ENCODE measurements at places on chromosomes 2 and 18.

DNA sequence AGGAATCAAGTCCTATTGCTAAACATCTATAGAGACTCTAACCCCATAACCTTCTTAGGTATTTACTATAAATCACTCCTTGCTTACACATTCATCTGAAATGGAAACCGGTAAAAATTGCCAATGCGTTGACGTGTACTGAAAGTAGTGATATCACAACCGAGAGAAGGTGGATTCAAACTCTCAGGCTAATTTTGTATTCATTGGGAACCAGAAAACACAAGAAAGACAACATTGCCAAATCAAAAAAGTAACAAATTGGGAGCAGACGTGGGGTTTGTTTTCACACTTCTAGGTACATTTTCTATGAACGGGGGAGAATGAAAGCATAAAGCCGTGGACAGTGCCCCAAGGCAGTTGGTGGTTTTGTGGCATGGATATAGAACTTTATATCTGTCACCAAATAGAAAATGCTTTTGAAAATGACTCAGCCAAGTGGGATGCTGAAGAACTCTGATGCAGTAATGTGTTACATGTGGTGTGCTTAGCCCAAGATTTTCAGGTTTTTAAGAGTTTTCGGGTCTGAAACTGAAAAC lies 155.1 kb upstream of the RASGRP3 start:
- peak; percentile 52 for DNase-seq

DNA sequence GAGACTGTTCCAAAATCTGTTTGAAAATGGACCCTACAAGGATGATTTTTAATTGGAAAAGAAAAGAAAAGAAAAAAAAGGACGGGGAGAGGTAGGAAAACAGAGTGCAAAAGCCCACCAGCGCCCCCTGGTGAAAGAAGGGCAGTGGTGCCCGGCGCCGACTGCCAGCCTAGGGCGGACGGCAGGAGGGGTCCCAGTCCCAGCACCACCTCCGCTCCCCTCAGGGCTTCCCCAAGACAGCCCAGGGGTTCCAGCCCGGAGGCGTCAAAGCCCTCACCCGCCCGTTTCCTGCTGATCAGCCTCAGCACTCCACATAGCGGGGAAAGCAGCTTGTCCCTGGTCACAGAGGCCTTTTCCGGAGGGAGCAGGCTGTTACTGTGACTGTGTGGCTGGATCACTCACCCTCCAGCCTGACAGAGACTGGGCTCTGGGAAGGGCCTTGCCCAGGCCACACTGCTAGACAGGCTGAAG lies 213.9 kb downstream of the TFCP2L1 start:
- no peak for DNase-seq

DNA sequence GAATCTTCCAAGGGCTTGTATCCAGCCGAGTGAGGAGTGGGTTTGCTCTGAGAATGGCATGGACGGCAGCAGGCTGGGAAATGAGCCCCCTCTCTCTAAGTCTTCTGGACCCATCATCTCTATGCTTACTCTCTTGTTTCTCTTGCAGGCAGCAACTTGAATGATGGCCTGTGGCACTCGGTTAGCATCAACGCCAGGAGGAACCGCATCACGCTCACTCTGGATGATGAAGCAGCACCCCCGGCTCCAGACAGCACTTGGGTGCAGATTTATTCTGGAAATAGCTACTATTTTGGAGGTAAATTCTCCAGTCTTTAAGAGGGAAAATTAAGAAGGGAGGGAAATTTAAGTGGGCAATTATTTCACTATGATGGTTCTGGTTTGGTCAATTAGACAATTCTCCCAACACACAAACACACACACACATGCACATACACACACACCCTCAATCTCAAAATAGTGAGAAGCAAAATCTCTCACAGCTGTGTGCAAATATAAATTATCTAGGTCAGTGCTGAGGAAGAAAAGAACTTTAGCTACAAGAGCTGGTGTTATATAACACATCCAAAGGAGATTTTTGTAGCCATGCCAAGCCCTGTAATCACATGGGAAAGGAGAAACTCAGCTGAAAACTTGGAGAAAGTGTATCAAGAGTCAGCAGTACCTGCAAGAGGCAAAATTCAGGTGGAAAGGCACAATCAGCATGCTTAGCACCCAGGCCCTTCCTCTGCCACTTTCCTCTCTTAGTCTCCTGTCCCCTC lies 499.2 kb downstream of the CNTNAP5 start:
- DNase-seq = no peak

DNA sequence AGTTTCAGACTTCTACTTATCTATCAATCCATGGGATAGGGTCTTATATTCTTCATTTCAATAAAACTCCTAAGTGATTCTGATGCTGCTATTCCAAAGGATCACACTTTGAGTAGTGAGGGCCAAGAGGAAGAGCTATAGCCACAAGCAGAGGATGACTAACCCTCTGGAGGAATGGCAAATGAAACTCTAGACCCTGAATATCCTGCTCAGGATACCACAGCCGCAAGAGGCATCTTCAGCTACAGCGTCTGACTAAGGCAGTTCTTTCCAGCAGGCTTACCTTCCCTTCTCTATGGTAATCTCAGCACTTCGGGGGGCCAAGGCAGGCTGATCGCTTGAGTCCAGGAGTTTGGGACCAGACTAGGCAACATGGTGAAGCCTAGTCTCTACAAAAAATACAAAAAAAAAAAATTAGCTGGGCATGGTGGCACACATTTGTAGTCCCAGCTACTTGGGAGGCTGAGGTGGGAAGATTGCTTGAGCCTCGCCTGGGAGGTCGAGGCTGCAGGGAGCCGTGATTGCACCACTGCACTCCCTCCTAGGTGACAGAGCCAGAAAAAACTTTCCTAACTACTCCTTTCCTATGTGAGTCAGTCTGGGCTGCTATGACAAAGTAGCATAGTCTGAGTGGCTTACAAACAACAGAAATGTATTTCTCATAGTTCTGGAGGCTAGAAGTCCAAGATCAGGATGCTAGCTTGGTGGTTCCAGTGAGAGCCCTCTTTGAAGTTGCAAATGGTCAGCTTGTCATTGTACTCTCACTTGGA lies 371.9 kb downstream of the IRS1 start:
- DNase-seq = peak; percentile 61

- no peak for DNase-seq
These were observed 44.8 kb downstream of the FTCDNL1 start for GRCh38 chr2:199806179-199806578.

DNA sequence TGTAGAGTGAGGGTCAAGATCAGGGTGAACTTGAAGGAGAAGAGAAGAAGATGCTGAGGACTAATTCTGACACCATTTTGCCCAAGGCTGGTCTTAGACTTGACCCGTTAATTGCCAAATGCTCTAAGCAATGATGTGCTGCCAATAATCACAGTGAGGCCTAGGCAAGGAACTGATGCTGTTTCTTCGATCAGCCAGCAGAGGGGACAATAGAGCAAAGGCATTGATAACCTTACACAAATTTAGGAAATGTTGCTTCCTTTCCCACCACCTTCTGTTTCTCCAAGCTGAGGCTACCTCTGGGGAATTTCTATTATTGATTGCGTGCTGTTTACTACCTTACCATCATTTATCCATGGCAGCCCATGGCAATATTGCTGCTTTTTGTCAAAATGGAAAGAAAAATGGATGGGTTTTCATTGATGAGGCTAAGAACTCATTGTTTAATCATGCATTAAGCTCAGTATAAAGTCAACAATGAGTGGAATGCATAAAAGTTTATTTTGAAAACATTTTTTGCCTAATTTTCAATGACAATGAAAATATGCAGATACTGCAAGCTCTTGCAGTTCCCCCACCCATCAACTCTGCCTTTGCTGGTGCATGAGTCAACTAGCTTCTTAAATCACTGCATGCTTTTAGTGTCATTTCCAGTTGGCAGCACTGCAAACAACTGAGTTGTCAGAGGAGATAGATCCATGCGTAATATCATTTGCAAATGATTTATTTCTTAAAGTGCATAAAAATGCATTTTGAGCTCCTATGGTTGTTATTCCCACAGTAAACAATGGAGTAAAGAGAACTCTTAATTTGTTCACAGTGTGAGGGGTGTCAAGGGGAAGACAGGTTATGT lies 116.4 kb upstream of the NYAP2 start:
- DNase-seq = peak; percentile 17

DNA sequence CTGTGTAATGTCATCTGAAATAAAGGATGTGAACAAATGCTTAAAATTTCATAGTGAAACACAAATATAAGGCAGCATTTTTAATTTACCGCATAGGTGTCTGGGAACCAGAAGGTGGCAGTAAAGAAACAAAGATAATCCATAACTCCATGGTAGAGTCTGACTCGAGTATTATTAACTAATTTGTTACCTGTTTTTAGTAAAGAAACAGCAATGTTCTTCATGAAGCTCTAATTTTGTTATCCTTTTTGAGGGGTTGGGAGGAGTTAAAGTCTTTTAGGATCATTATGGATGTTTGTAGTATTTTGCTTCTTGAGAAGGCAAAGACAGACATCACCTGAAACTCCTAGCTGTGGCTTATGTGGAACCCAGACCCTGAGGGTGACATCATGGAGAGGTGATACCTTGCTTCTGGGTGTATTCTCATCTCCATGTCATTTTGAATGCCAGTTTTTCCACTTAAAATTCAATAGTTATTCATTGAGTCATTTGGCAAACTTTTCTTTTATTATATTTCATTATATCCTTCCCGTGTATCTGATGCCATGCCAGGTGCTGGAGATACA lies 286.2 kb upstream of the EPAS1 start:
- peak; percentile 53 for DNase-seq

DNA sequence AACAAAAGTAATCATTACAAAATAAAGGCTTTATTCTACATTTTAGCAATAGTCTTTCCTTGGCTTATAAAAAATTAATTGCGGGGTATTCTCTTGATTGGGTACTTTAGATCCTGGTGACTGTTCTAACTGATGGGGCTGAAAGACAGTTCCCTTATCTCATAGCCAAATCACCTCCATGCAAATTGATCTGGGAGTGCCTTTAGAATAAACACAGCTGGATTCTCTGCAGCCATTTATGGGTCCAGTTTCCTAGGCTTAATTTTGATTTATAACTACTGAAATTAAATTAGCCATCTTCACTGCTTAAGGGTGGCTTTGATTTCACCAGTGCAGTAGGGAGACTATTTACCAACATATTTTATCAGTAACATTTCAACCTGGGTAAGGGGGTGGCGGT lies 337.1 kb downstream of the NRXN1 start:
- no peak for DNase-seq

GRCh38 chr2:120607506-120607905 lies 128.2 kb upstream of the GLI2 start:
- no peak for DNase-seq

GRCh38 chr2:21194858-21195271 lies 71.1 kb downstream of the TDRD15 start:
- no peak for DNase-seq

GRCh38 chr2:50535971-50536759 lies 495.8 kb downstream of the NRXN1 start:
- no peak for DNase-seq

DNA sequence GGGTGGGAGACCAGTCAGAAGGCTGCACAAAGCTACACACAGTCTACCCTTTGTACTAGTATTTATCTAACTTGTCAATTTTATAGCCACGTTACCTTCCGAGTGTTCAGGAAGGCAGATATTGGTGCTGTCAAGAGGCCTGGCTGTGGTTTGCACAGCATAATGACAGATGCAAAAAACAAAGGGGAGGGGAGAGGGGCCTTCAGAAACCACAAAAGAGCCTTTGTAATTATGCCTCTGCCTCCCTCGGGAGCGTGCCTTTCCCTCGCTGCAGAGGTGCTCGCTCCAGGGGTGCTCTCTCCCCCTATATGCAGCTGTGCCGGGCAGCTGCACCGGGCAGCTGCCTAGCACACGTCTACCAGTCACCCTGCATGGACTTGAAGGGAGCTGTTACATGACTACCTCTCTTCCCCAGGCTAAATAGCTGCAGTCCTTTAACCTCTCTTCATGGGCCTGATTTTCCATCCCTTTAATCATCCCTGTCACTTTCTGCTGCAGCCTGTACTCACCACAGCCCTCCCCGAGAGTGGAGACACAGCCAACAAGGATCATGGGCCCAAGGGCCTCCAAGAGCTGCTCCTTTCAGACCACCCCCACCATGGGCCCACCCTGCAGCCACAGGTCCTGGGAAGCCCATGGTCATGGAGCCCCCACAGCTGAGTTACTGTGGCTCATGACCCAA lies 168.4 kb upstream of the PKDCC start:
- no peak for DNase-seq

GRCh38 chr18:61929881-61930640 lies 37.3 kb upstream of the RNF152 start:
- DNase-seq = no peak

DNA sequence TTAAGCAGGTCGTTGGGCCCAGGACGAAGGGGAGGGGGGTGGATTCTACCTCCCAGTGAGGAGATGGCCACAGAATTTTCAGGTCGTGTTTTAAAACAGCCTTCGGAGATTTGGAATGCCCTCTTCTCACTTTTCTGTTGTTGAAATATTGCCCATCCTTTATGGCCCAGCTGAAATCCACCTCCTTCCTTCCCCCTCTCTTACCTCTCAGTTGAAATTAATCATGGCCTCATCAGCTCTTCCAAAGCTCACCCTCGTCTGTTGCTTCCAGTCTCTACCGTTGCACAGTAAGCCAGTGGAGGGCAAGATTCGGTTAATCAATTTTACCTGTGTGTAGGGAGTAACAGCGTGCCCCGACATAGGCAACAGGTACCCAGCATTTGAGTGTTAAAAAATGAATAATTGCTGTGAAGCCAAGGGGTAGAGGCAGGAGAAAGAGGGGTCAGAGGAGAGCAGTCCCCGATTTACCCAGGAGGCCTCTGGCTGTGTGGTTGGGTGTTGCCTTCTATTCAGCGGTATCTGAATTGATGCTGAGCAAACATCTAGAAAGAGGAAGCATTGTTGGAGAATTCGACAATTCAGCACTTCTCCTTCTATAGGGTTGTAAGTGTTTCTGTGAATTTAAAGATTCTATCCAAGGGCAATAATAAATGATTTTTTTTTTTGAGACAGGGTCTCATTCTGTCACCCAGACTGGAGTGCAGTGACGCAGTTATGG lies 8.6 kb upstream of the PDIA6 start:
- DNase-seq = no peak

- DNase-seq = peak; percentile 2
These were observed 110.9 kb downstream of the ROCK1 start for GRCh38 chr18:21000667-21001066.

DNA sequence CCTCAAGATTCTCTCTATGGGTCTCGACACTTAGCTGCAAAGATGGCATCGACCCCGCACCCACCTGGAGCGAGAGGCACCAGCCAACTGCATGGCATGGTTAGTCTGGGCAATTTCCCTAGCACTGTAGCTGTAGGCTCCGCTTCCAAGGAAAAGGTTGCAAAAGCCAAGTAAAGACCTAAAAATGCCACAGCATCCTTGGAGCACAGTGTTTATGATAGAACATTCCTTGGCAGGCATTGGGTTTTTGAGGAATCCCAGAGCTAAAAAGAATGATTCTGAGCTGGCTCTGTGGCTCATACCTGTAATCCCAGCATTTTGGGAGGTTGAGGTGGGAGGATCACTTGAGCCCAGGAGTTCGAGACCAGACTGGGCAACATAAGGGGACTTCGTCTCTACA lies 22.9 kb downstream of the QPCT start:
- no peak for DNase-seq

Measured in fibroblast of the conjunctiva (primary cell).